ENCODE measurements at places on chromosomes 12 and 14.

DNA sequence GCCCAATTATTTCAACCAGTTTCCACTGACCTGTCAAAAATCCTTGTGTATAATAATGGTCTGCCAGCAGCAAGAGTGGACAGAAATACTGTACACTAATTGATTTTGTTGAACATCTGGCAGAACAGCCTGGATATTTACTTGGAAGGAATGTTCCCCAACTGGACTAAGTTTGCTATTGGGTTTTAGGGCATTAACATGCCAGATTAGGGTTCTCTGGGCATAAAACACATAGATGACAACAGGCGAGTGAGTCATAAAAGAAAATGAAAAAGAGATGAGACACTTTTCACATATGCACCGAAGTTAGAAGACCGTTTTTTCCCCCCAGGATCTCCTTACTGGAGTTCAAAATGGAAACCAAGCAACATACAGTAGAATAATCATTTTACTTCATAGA, 236.3 kb upstream of the NAV3 start:
- no peak for DNase-seq

DNA sequence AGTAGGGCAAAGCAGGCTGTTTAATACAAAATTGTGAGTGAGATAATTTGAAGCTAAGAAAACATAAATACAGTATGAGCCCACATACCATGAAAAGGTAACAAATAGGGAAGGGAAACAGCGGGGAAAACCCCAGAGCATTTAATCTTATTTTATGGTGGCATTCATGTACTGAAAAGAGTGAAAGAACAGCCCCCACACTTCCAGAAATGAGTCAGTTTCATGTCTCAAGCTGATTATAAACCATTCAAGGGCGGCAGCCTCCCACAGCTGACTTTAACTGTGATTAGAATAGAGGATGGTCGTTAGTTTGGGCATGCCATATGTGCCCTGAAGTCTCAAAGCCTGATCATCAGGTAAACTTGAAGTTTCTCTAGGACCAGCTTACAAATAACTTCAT, 64.5 kb downstream of the FOXG1 start:
- no peak for DNase-seq

DNA sequence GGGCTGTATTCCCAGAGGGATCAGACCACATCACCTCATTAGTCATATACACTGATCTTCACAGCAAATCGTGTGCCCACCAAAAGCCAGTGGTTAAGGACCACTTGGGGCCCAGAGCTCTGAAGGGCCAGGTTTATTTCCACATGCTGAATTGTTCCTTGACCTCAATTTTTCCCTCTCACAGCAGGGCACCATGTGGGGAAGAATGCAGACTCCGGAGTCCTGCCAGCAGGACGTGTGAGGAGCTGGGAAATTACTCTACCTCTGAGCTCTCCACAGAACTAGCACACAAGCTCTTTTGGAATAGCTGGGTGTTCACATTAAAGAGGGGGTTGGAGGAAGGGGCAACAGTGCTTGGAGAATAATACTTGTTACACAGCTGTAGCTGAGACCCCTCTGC, 57.6 kb upstream of the SEL1L start:
- no peak for DNase-seq

DNA sequence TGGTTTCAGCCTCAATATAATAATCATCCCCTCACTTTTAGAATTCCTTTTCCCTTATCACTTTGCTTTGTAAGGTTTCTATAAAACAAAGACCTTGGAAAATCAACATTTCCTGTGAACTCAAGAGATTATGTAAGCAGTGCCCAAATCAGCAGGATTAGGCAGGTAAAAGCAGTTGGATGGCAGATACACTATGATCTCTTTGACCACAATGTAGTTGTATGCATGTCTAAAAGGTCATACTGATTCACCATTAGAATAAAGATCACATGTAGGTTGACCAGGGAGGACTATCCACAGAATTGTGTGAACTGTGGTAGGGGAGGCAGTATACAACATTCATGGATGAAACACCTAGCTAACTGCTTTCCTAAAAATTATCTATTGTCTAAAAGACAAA, 57.5 kb downstream of the DENND5B start:
- no peak for DNase-seq

DNA sequence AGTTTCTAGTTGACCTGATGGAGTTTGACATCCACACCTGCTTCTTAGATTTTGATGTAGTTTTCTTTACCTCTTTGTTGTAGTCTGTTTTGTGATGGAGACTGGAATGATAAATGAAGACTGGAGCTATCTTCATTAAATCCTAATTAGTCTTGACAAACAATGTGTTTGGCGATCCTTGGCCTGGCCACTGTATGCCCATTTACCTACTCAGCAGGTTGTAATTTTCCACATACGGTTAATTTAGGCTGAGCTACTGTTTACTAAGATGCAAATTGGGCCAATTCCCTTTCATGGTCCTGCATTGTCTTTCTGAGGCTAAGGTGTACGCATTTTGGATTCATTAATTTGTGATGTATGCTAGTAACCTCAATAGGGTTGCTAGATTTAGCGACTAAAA, at the start of gene TAS2R7:
TSS of gene TAS2R7 (minus strand) at position 41 of the 400 bp plus-strand sequence. CDS start 57 bp downstream, outside the sequence.
- no peak for DNase-seq

DNA sequence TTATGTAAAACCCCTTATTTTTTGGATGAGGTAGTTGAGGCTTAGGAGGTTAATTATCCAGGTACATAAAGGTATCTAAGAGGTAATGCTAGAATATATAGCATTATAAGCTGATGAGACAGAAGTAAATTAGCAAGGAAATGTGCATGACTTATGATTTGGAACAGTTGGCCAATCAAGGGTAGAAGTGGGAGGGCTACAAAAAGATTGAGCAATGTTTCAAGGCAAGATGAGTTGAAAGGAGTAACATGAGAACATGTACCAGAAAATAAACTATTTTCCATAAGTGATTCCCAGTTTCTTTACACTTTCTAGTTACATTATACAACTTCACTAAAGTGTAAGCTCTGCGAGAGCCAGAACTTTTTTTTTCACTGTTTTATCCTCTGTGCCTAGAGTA, 290.9 kb downstream of the LRIG3 start:
- DNase-seq, result no peak

GRCh38 chr12:96571101-96571862, 81.9 kb downstream of the CFAP54 start:
- no peak for DNase-seq

GRCh38 chr14:22564463-22564862, 24.6 kb downstream of the DAD1 start:
- DNase-seq, result no peak

DNA sequence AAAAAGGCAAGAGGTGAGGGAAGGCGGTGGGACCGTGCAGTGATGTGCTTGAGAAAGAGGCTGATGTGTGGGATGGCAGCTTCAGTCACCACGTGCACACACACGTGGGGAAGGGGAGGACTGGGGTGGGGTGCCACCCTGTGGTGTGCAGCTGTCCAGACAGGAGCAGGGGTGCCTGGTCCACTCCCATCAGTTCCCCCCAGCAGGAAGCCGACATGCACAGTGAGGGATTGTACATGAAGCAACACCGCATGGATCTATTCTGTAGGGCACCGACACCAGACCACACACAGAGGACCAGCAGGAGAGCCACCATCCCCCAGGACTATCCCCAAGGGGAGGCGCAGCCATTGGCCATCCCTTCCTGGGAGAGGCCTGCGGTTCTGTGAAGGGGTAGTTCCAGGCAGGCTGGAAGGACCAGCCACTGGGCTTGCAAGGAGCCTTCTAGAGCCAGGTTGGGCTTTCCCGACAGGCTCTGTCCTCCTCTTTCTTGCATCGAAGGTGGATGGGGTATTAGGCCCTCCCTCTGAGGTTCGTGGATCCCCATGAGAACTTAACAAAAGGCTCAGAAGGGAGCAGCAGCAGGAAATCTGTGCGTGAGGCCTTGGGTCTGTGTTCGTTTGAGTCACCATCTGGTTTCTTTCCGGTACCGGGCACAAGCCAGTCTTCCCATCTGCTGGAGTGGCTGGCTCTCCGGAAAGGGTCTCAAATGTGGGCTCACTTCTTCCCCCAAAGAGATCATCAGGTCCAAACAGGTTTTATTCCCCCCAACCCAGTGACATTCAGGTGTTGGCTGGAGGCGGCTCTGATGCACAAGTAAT, 59.8 kb downstream of the PLEKHG3 start:
- no peak for DNase-seq

DNA sequence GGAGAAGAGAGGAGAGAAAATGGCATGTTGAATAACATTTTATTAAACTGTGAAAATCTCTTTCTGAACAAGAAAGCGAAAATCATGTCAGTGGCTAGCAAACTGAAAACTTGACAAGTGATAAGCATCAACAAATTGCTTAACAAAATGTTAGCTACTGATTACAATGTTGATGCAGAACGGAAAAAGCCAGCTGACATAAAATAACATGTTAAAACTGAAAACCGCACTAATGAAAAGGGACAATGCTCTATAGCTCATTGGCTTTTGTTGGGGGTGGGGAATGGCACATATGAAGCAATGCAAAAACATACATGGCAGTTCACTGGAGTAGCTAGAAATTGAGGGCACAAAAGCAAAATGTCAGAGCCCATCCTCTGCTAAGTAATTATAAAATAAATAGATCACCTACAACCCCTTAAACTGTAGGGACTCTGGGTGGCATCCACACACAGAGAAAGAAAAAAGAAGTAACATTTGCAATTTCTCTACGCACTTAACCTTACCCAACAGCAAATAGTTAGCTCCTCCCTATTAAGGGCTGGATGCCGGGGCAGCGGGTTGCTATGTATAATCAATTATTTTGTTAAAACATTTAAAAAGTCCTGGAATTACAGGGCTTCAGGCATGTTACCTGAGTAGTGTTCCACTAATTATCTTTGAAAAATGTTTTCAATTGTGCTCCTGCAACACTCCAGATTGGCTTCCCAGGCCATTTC, 129.2 kb upstream of the USP15 start:
- no peak for DNase-seq

- no peak for DNase-seq
Observed at GRCh38 chr14:51448831-51449670, 202.7 kb upstream of the FRMD6 start.

DNA sequence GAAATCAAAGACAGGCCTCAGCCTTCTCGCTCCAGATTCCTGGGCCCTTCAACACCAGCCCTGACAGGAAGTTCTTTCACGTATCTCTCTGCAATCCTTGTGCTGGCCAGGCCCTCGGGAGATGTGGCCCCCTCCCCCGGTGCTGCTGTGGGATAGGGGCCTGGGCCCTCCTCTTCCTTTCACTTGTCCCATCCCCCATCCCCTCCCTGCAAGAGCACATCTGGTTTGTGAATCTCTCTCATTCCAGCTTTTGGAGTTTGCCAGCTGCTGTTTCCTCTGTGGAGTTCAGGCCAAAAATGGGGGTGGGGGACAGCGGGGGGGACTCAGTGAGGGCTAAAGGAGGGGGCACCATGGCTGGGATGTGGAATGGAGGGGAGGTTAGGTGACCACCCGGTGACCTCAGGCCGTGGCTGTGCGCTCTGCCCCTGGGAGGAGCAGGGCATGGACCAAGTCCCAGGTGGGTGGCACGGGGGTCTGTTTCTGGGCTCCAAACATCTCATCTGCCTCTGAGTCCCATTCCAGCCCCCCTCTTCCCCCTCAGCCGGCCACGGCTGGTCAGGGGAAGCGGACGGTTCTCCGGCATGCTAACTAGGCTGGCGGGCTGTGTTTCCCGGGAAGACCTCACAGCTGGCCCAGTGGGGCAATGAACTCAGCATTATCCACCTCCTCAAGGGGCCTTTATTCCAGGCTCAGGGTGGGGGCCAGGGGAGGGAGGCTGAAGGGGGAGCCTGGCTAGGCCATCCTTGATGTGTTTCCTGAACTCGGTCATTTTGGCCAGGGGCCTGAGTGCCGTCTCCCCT, 7.4 kb downstream of the LRP1 start:
- DNase-seq, result no peak

DNA sequence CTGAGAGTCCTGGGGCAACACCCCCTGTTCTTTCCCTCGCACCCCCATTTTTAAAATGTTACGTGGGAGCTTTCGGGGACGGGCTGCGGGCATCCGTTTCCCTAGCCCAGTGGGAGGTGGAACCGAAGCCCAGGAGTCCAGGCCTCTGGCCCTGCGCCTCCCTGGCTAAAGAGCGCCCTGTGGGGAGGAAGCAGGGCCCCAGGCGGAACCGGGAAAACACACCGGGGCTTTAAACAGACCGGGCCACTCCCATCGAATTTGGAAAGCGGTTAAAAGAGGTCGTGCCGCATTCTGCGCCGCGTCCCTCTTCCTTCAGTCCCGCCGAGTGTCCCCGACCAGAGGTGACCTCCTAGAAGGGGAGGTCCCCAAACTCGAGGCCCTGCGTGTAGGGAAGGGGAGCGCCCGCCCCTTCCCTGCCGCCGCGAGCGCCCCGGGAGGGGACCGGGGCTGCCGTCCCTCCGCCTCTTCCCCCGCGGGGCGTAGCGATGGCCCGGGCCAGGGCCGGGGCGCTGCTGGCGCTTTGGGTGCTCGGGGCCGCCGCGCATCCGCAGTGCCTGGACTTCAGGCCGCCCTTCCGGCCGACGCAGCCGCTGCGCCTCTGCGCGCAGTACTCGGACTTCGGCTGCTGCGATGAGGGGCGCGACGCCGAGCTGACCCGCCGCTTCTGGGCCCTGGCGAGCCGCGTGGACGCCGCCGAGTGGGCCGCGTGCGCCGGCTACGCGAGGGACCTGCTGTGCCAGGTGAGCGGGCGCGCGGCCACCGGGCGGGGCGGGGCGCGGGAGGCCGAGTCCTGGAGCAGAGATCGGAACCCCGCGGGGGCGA, at the start of gene HHIPL1:
TSS of gene HHIPL1 (plus strand) at position 407 of the 822 bp plus-strand sequence. CDS start at position 486, 79 bp downstream.
- no peak for DNase-seq

GRCh38 chr14:104732931-104733681, 9.1 kb downstream of the ADSS1 start:
- DNase-seq, result no peak

DNA sequence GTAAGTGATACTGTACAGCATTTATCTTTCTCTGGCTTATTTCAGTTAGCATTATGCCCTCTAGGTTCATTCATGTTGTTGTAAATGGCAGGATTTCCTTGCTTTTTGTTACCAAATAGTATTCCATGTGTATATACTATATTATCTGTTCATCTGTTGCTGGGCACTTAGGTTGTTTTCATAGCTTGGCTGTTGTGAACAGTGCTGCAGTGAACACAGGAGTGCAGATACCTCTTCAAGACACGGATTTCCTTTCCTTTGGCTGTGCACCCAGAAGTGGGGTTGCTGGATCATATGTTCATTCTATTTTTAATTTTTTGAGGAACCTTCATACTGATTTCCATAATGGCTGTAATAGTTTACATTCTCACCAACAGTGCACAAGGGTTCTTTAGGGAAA, 21.5 kb downstream of the EP400 start:
- no peak for DNase-seq

All from CD4-positive, alpha-beta T cell treated with Interleukin-10 for 1 hour (primary cell).